ENCODE measurements at places on chromosomes 1 and 21. TPM values are rescaled to one million over a fixed set of nuclear protein-coding genes. Genes with fewer than 3 reads are reported as not detected.

Gene CYP2J2
- 38.1 TPM for total RNA-seq

Gene SPRR2F
- not detected for total RNA-seq

Gene HHAT
- total RNA-seq, result 4.7 TPM

Gene CELA2B
- 1.6 TPM for total RNA-seq

Gene ATP1A2
- total RNA-seq, result 38.1 TPM

Gene ZNF695
- 0.52 TPM for total RNA-seq

Gene PRAMEF17
- total RNA-seq, result not detected

Gene INSRR
- 0.52 TPM for total RNA-seq

Gene UMODL1
- total RNA-seq, result not detected

Gene RGS8
- total RNA-seq, result not detected

Gene FAM167B
- 1.6 TPM for total RNA-seq

Gene MYBPH
- total RNA-seq, result 27.7 TPM

Gene TP53BP2
- total RNA-seq, result 34.4 TPM

Gene ECE1
- 25.6 TPM for total RNA-seq

Gene TLCD4
- total RNA-seq, result 17.7 TPM

Gene PLEKHG5
- total RNA-seq, result 8.4 TPM

Gene FHAD1
- total RNA-seq, result 2.1 TPM

Gene ELOVL1
- total RNA-seq, result 13.0 TPM

Gene LCE2B
- not detected for total RNA-seq

Gene CD52
- not detected for total RNA-seq

Gene CALML6
- 191 TPM for total RNA-seq

Gene VANGL2
- 2.1 TPM for total RNA-seq

Gene CRP
- not detected for total RNA-seq

Gene ANXA9
- not detected for total RNA-seq

Gene FLG2
- not detected for total RNA-seq

Gene C1orf94
- total RNA-seq, result not detected

Gene ANKRD65
- total RNA-seq, result 5.7 TPM

Gene DRAXIN
- total RNA-seq, result not detected

Data from skeletal muscle tissue (tissue), 5 donors.